Activated CD4-positive, alpha-beta T cell treated with anti-CD3 and anti-CD28 coated beads, Interleukin-2, Interleukin-4, amounts not matched to agents 100 ng/mL and 50 ng/mL, durations not matched to agents 16 hours and 8 hours (primary cell): ENCODE measurements at places on chromosomes 12 and 14.
A peak's percentile ranks its signal among the peaks of the same experiment; 100 is the strongest.

DNA sequence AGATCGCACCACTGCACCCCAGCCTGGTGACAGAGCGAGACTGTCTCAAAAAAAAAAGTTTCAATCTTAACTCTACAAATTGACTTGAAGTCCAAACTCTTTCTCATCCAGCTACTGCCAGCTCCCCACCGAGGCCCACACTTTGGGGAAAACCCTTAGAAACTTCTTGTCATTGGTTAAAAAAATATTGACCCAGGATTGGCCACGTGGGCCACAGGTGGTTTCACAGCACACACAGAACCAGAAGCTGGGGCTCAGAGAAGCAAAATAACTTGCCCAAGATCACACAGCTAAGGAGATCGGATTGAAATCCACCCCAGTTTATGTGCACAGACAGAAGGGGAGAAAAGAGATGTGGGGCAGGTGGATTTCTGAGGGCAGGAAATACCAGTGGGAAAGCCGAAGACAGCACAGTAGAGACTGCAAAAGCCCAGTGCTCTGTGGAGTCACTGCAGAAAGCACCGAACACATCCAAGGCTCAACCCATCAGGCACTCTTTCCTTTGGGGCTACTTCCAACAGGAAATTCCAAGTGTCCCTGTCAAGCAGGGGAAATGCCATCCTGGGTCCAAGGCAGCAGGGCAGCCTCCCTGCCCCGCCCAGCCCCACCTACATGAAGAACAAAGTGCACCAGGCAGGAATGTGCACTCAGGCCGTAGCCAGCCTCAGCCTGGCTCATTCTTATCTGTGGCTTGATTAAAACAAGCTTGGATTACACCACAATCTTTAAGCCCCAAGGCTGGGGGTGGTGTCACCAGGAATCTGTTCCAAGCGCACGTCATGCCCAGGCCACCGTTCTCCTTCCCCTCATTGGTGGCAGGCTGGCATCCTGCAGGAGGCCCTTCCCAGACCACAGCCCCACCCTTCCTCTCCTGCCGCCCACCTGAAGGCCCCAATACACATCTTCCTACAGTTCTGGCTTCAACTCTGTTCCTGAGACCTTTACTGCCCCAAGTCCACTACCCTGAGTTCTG, 72.5 kb downstream of the ITPK1 start:
- DNase-seq, result no peak

- DNase-seq, result peak; percentile 86
These were observed 10.0 kb upstream of the SMARCD1 start for GRCh38 chr12:50074936-50075807.

GRCh38 chr14:21136024-21136423, 19.8 kb downstream of the OR5AU1 start:
- DNase-seq, result peak; percentile 9

DNA sequence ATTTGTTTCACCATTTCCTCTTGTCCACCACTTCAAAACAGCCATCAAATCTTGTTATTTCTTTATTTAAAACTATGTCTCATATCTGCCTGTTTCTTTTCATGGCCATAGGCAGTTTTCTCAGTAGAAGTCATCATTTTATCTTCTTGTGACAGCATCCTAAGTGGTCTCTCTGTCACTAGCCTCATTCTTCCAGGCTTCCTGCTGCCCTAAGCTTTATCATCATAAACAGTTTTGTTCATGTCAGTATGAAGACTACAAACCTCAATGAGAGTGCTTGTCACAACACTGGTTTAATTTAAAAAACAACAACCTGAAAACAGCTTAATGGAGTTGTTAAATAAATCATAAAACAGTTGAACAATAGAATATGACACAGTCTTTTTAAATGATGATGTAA, 387.8 kb upstream of the RPL10L start:
- DNase-seq, result no peak
